ENCODE measurements at places on chromosomes 2 and 18.

- no peak for DNase-seq
Observed at GRCh38 chr2:185335879-185336278, 402.7 kb upstream of the FSIP2 start.

DNA sequence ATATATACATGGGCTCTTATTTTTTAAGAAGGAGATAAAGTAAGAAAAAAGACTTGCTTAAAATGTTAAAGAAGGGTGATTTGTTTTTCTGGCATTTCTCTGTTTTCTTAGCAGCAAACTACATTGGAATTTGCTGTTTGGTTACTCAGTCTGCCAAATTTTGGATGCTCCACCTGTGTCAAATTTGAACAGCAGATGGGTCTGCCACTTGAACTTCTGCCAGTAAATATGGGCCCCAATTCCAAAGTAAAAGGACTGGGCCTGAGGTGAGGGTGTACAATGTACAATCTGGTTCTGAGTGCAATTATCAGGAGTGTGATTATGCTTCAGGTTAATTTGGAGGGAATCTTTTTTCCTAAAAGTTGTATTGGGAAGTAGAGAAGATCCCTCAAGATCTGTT, 794.5 kb downstream of the DSC3 start:
- no peak for DNase-seq

DNA sequence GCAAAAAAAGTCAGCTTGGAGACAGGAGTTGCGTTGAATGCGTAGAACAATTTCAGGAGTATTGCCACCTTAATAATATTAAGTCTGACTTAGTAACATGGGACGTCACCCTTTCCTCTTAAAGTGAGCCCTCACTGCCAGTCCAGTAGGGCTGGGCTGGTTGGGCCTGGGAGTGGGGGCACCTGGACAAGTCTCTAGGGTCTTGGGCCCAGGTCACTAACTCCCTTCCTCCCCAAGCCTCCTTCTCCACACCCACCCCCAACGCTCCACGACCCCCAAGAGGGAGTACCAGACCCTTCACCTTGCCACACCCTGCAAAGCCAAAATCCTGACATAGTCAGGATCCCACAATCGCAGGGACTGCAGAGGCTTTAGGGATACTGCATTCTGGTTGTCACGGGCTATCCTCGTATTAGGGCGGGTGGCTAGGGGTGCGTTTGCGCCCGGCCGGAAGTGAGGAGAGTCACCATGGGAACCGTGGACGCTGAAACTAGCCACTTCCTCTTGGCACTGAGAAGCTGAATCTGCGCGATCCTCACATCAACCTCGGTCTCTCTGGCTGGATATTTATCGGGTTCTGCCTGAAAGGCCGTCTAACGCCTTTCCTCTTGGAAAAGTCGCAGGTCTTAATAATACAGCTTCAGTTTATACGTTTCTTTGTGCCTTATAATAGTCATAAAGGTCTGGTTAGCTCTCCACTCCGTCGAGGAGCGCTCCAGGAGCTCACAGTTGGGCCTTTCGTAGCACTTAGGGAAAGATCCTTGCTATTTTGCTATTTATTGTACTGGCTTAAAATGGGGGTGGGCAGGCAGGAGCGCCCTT, 10.3 kb upstream of the CXXC1 start:
- DNase-seq: no peak

- no peak for DNase-seq
Observed at GRCh38 chr2:119960821-119961220, 52.1 kb upstream of the EPB41L5 start.

DNA sequence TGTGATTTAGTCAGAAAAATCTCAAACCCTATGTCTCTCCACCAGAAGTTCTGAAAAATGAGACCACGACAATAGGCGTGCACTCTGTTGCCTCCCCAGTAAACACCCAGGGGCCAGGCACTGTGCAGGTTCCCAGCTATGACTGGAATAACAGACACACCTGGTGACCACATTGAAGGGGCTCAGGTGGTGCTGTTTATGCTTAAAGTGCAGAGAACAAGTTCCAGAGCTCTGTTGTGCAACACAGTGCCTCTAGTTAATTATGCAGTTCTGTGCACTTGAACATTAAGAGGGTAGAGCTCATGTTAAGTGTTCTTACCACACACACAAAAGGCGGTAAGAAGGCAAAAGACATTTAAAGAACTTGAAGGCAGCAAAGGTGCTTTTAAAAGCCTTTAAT, 52.6 kb upstream of the AFF3 start:
- no peak for DNase-seq

GRCh38 chr2:65228263-65228750, 676 bp downstream of the ACTR2 start:
- no peak for DNase-seq

DNA sequence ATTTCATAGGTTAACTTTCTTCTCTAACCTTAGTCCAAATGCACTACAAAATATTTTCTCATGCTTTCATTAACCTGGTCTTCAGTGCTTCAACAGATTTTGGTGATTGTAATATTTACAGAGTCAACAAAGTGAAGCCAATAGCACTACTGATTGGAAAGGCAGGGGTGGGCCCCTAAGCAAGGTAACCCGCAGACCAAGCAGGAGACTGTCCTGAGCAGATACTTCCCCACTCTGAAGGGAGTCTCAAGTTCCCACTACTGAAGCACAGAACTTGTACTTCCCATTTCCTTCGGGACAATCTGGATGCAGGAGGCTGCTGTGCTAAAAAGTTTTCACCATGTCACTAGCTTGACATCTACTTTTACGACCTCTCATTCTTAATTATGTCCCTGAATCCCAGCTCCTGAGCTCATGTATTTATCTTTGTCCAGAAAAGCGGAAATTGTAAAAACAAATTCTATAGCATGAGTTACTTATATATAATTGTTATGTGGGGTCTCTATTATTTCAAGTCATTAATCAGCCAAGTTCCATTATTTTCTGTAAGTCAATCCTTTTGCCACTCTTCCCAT, 311.6 kb upstream of the REV1 start:
- DNase-seq: no peak

GRCh38 chr18:46555213-46555612, 101.8 kb downstream of the LOXHD1 start:
- no peak for DNase-seq

DNA sequence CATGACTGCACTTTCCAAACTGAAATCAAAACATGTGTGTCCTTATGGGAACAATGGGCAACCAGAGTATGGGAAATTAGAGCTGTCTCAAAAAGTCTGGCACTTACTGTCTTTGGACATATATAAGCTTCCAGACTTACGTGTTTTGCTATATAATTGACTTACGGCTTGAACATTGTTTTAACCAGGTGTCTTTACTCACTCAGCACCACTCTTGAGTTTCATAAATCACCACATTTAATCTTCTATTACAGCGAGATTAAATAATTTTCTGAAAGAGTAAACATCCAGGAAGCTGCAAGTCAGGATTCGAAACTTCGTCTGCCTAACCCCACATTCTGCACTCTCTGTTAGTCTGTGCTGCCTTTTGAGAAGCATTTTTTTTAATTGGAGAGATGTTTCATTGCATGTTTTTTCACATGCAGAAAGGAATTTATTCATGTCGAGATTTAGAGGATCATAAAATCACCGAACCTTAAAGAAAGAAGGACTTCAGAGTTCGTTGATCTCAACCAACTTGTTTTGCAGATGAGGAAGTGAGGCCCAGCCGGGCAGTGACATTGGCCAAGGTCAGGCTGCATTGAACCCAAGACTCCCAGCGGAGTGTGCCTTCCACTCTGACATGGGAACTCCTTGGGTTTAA, 137.3 kb downstream of the SETBP1 start:
- DNase-seq: no peak

DNA sequence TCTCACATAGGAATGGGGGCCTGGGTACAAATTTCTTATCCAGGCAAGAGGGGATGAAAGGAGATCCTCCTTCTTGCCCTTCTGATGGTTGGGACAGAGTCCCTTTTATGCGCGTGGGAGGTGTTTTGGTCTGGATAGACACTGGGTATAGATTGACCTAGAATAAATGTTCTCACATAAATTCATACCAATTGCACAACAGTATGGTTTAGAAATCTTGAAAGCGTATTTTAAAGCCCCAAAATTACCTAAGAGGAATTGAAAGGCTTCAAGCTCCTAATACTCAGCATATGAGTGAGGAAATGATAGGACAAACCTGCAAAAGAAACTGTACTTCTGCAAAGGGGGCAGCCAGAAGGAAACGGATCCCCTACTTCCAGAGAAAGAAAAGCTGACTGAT, 2.6 kb upstream of the BCL2 start:
- no peak for DNase-seq

DNA sequence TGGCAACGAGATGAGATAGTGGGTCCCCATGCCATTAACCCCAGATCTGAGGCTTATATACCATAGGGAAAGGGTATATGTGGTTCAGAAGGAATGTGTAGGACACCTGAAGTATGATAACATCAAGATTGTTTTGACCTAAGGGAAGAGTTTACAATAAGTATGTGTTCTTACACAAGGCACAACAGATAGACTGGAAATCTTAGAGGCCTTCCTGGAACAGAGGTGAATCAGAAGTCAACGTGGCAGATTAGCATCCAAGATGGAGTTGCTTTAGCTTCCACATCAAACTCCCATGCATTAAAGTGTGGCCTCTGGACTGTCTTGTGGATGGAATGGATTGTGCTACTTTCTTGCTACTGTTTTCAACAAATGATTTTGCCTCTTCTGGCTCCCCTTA, 116.6 kb upstream of the NT5C1B start:
- DNase-seq: no peak

DNA sequence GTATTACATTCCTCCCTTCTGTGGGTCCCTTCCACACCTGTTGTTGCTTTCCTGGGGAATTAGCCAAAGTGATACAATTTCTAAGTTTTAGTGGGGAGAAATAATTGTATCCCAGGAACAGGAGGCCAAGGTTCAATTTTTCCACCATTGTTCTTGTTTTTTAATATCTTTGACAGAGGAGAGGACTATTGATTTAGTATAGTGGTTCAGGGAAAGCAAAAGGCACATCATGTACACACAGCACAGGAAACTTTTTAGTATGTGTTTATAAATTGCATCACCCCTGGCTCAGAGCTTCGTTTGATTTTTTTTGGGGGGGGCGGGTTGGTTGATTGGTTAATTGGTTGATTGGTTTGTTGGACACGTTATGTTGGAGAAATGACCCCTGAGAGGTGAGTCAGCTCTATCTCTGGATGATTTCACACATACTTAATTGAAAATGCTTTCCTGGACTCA, 431.6 kb downstream of the PID1 start:
- DNase-seq: no peak

DNA sequence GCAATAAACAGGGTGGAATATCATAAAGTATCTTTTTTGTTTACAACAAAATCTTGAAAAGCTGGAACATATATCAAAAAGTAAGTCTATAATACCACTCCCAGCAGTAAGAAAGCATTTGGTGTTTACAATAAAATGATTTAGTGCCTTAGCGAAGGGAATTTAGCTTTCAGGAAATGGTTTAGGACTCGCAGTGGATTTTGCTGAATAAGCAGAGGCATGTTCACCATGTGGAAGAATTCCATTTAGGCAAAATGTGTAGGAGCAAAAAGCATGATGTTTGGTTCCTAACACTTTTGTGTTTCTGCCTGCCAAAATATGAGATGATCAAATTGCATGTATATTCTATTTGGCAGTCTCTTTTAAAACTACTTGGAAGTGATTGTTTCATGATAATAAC, 163.6 kb downstream of the AGPS start:
- DNase-seq: no peak

DNA sequence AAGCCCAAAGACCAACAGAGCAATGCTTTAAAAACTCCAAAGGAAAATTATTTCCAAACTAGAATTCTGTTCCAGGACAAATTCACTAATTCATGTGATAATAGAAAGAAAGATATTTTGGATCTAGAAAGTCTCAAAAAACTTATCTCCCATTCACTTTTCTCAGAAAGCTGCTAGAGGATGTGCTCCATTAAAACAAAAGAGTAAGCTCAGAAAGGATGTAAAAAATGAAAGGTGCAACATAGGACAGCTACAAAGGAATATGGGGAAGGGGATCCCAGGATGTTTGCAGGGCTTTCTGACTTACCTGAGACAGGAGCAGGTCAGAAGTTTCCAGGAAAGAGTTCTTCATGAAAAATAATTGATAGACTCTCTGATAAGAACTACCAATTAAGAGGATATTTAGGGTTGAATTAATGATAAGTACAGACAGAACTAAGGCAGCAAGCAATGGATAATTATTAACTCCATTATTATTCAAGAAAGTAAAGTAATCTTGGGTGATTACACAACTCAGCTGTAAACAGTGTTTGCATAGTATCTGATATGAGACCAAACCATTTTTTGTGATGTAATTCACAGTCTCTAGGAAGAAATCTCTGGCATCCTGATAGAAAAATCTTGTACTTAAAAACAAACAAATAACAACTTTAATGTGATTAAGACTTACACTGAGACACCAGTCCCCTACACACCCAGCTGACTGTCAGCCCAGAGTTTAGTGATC, 20.9 kb downstream of the LYG1 start:
- no peak for DNase-seq

GRCh38 chr18:3261373-3262233, at the start of gene MYL12B:
MYL12B (plus strand) TSS chr18:3262133; CDS start chr18:3272899, 10,766 bp downstream.
- DNase-seq: peak; percentile 21

DNA sequence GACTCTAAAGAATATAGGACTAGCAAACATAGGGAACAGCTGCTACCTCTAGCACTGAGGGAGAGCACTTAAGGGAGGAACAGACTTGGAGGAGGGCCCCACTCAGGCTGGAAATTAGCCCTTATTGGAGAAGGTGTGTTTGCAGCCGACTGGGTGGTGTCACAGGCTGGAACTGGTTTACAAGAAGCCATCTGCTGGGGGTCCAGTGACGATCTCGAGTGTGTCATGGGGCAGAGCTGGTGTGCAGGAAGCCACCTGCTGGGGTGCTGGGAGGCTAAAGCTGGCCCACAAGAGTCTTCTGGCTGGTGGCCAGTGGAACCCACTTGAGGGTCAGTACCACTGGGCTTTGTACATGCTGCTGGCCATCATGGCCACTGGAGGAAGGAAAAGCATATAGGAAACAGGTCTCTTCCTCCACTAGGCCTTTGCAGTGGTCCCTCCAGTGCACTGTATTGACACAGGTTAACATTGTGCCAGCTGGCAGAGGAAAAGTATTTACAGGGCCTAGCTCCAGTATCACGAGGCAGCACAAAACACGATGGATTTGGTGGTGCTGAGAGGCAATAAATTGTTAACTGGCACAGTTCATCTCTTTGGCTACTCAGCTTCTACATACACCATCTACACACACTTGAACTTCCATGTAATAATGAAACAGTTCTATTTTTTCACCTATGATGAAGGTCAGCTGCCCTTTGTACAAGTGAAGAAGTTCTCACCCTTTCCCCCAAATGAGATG, 43.6 kb downstream of the MAP3K20 start:
- no peak for DNase-seq
